ENCODE measurements at places on chromosomes 12 and 14. TPM values are rescaled to one million over a fixed set of nuclear protein-coding genes. Genes with fewer than 3 reads are reported as not detected.

DNA sequence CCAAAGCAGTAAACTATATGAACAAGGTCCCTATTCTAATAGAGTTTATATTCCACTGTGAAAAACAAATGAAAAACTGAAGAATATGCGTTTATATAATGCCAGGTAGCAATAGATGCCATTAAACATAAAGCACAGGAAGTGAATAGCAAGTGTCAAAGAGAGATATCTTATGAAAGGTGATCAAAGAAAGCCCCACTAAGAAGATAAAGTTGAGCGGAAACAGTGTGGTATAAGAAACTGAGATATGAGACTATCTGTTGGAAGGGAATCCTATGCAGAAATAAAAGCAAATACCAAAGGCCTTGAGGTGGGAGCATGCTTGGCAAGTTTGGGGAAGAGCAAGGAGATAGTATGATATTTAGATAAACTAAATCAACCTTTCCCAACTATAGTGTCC is 123.1 kb upstream of the FAR2 start:
- DNase-seq: no peak
- no peaks in the 10 kb centered on the region for H3K4me1 ChIP-seq
- H3K27me3 ChIP-seq: no peaks in the 10 kb centered on the region

GRCh38 chr12:26791301-26791791 is 41.6 kb downstream of the ITPR2 start:
- H3K27ac ChIP-seq: no peak overlapping the region
- H3K27me3 ChIP-seq: no peaks in the 10 kb centered on the region
- H3K4me1 ChIP-seq: peaks cover 10% of the 10 kb centered on the region
- no peaks in the 10 kb centered on the region for H3K36me3 ChIP-seq

- H3K4me1 ChIP-seq: no peaks in the 10 kb centered on the region
- H3K4me3 ChIP-seq: no peak overlapping the region
- H3K27ac ChIP-seq: no peak overlapping the region
- H3K27me3 ChIP-seq: no peaks in the 10 kb centered on the region
These were observed 46.7 kb downstream of the GXYLT1 start for GRCh38 chr12:42097971-42098370.

DNA sequence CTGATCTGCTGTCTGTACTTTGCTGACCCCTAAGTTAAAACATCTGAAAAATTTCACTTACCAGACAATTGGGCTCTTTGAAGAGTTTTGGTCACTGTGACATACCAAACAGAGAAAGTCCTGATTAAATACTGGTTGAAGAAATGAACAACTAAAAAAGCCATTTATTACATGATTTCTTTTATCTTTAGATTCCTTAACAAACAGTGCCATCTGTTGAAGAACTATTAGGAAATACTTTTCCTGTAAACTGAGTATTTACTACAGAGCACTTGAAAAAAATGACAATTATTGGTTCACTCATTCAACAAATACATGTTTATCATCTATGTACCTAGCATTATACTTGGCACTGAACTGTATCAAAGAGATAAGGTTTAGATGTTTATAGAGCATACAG is 6.5 kb upstream of the WASHC4 start:
- H3K4me1 ChIP-seq: no peaks in the 10 kb centered on the region
- no peaks in the 10 kb centered on the region for H3K36me3 ChIP-seq
- H3K27me3 ChIP-seq: no peaks in the 10 kb centered on the region

Gene WNT1
- not detected for total RNA-seq

Gene P2RX2
- total RNA-seq: 0.29 TPM

- H3K36me3 ChIP-seq: no peaks in the 10 kb centered on the region
- no peaks in the 10 kb centered on the region for H3K27me3 ChIP-seq
- DNase-seq: no peak
- no peak overlapping the region for H3K4me3 ChIP-seq
These were observed 362.2 kb downstream of the CACNA1C start for GRCh38 chr12:2414810-2415567.

GRCh38 chr12:39723831-39724230 is 104.2 kb upstream of the ABCD2 start:
- H3K27ac ChIP-seq: no peak overlapping the region
- H3K27me3 ChIP-seq: no peaks in the 10 kb centered on the region
- no peak overlapping the region for H3K4me3 ChIP-seq
- no peaks in the 10 kb centered on the region for H3K36me3 ChIP-seq
- DNase-seq: no peak
- no peaks in the 10 kb centered on the region for H3K4me1 ChIP-seq

DNA sequence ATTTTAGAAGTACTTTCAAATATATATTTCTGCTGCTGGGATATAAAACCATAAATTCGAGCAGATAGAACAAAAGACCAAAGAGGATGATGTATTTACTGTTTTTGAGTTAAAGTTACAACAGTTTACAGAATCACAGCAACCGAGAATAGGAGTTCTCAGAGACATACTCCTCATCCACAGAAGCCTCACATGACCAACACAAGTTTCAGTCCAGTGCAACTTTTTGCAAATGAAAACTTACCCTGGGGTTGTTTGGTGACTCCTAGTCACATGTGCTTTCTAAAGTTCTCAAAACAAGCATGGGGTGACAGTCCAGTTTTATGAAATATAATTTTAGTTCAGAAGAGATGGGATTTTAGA is 117.1 kb downstream of the PRKCH start:
- H3K36me3 ChIP-seq: no peaks in the 10 kb centered on the region
- H3K4me1 ChIP-seq: no peaks in the 10 kb centered on the region

Gene TMEM120B
- 6.1 TPM for total RNA-seq
